Activated T-helper 1 cell treated with anti-CD3 and anti-CD28 coated beads, Interleukin-12 subunit alpha, Interleukin-12 subunit beta, Interleukin-2, Interleukin-4 antibody, amounts not matched to agents 30 ng/mL and 10 ng/mL and 1 ng/mL, durations not matched to agents 14 hours and 24 hours and 36 hours (primary cell): ENCODE measurements at places on chromosomes 11 and 22.

DNA sequence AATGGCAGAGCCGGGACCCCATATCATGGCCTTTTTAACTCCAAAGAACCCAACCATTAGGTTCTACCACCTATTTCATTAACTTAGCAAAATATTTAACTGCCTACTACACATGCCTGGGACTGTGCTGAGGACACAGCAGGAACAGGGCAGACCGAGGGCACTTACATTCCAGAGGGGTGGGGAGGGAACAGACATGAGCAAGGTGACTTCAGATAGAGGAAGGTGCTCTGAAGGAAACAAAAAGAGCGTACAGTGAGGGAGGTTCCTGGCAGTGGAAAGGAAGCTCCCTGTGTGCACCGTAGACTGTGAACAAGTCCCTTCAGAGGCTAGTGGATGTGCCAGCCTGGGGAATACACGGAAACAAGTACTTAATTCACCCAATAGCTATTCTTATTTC, 82.8 kb downstream of the NAT10 start:
- no peak for DNase-seq

DNA sequence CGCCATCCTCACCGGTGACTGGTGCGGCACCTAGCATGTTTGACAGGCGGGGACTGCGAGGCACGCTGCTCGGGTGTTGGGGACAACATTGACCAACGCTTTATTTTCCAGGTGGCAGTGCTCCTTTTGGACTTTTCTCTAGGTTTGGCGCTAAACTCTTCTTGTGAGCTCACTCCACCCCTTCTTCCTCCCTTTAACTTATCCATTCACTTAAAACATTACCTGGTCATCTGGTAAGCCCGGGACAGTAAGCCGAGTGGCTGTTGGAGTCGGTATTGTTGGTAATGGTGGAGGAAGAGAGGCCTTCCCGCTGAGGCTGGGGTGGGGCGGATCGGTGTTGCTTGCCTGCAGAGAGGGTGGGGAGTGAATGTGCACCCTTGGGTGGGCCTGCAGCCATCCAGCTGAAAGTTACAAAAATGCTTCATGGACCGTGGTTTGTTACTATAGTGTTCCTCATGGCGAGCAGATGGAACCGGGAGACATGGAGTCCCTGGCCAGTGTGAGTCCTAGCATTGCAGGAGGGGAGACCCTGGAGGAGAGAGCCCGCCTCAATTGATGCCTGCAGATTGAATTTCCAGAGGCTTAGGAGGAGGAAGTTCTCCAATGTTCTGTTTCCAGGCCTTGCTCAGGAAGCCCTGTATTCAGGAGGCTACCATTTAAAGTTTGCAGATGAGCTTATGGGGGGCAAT, 1.1 kb downstream of the NEAT1 start:
- DNase-seq: peak; percentile 29

DNA sequence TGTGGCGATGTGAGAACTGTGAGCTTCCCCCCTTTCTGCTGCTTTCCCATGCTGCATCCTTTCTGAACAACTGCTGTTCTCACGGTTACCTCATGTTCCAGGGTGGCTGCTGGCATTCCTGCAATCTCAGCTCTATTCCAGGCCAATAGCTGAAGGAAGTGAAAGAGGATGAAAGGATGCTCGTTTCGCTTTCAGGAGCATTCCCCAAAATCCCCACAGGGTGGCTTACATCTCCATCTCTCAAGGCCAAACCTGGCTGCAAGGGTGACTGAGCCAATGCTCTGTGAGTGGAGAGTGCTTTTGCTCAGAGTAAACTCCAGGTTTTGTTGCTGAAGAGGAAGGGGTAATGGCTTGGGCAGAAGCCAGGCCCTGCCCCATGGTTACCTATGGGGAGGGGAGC, 848.2 kb downstream of the BRD1 start:
- DNase-seq: no peak

- peak; percentile 49 for DNase-seq
Measured at GRCh38 chr22:38973289-38974169, 8.6 kb upstream of the APOBEC3B start.

- no peak for DNase-seq
Measured at GRCh38 chr11:120167659-120168058, 29.7 kb upstream of the TRIM29 start.

DNA sequence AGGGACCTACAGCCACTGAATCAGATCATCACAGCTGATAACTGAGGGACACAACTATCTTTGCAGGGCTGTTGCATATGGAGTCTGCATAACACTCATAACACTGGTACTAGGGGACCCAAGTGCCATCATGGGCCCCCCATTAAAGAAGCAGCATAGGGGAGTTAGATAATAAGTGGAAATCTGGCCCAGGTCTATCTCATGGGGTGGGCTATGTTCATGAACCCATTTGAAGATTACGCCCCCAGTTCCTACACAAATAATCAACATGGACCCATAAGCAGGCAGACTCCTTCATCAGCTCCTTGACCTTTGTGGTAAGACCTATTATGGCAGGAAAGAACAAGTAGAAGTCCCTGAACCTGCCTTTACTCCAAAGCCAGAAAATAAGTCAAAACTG, 48.8 kb downstream of the ASCL2 start:
- no peak for DNase-seq

- no peak for DNase-seq
Measured at GRCh38 chr11:28526406-28526751, 418.2 kb downstream of the METTL15 start.

GRCh38 chr22:26681395-26681821, 24.0 kb downstream of the MIAT start:
- no peak for DNase-seq

DNA sequence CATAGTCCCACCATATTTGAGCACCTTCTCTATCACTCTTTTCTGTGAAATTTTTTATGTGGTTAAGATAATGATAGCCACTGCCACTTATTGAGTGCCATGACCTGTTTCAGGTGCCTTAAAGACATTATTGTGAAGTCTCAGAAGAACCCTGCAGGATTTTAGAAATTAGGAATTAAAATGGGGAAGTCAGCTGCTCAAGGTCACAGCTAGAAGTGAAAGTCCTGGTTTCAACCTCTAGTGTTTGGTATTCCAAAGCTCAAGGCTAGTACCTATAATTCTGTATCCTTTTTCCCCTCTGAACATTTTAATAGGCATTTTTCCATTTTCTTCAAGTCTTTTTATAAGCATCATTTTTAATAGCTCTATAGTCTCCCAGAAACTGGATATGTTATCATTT, 9.0 kb upstream of the RRM1 start:
- DNase-seq: no peak

DNA sequence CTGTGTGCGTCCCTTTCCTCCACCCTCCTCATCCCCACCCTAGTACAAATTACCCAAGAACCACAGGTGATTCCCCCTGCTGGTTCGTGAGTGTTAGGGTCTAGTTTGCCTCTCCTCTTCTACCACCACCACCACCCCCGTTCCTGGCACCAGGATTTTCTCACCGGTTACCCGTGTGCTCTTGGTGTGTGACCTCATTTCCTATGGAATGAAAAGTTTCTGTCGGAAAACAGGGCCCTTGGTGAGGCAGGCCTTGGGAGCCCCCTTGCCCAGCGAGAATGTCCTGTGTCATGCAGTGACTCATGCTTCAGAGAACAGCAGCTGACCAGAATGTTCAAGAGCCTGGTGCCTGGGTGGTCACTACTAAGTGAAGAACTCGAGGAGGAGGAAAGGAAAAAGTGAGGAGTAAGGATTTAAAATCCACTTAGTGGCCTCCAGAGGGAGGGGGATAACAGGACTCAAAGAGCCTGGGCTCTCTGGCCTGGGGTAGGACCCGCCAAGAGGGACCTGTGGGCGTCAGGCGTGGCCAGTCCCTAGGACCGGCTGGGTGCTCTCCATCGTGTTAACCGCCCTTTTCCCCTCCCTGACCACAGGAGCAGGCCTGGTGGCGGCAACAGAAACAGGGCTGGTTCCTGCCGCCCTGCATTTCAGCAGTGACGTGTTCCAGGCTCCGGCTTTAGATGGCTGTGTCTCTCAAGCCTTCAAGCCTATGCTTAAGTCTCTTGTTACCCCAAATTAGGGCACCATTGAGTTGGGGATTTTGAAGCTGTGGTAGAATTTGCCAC, 30.2 kb downstream of the C22orf31 start:
- DNase-seq: no peak

DNA sequence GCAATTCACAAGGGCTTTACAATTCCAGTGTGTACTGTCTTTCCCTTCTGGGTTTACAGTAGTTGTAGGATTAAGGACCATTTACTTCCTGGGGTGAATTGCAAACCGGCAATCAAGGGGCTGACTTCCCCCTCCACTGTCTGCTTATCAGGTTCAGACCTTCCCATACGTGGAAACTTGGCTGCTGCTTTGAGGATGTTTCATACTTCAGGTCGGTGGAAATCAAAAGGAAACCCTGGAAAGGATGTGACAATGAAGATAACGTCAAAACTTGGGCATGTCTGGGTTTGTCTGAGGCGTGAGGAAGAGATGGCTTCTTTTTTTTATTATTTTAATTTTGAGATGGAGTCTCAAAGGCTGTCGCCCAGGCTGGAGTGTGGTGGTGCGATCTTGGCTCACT, 2.1 kb upstream of the RTCB start:
- no peak for DNase-seq

DNA sequence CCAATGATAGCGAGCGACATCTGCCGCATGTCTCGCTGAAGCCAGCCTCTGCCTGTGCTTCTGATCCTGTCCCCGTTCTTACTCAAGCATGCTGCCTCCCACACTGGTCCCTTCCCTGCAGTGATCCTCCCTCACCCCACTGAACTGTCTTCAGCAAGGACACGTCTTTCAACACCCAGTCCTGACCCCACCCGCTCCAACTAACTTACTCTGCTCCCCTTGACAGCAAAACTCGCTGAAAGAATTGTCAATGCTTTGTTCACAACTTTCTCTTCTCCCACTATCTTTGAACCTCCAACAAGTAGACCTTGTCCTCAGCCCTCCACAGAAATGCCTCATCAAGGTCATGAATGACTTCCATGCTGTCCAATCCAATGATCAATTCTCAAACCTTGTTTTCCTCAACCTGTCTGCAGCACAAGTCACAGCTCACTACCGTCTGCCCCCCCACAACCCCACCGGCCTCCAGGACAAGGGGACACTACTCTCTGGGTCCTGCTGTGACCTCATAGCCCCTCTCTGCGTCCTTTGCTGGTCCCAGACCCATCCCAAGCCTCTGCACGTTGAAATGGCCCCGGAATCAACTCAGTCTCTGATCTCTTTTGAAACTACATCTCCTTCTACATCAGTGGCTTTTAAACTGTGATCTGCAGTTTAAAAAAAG, 108.0 kb downstream of the MICAL3 start:
- DNase-seq: no peak

- DNase-seq: no peak
Measured at GRCh38 chr22:29032014-29032475, 29.6 kb downstream of the C22orf31 start.

GRCh38 chr22:28977481-28977971, 84.1 kb downstream of the C22orf31 start:
- no peak for DNase-seq

DNA sequence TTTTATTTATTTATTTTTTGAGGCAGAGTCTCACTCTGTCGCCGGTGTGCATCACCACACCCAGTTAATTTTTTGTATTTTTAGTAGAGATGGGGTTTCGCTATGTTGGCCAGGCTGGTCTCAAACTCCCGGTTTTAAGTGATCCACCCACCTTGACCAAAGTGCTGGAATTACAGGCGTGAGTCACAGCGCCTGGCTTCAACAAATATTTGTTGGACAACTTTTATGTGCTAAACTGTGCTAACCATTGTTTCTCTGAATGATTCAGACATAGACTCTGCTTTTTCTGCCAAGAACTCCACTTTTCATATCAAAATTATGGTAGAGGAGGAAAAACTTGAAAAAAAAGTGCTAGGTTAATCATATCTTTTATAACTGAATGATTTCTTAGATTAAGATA, 36.3 kb downstream of the MMP7 start:
- DNase-seq: no peak

GRCh38 chr22:28773461-28773867, 969 bp downstream of the CCDC117 start:
- no peak for DNase-seq

- peak; percentile 19 for DNase-seq
Measured at GRCh38 chr11:6705905-6706535, 22.9 kb upstream of the MRPL17 start.

DNA sequence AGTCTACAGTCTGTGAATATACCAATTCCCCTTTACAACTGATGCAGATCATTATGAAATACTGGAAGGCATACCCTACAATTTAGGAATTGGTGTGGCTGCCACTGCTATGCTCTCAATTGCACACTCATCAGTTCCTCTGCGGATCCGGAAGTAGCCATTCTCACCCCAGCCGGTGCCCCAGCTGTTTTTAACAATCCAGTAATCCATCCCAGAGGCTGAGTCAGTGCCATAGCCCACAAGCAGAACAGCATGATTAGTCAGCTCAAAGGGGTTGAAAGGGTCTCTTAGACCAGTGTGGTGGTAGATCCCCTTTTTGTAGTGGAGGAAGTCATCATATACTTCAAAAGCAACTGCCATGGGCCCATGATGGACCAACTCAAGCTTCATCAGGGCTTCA, 43.6 kb downstream of the CTSC start:
- DNase-seq: no peak

- DNase-seq: no peak
Measured at GRCh38 chr11:82085493-82085892, 648.2 kb downstream of the FAM181B start.

DNA sequence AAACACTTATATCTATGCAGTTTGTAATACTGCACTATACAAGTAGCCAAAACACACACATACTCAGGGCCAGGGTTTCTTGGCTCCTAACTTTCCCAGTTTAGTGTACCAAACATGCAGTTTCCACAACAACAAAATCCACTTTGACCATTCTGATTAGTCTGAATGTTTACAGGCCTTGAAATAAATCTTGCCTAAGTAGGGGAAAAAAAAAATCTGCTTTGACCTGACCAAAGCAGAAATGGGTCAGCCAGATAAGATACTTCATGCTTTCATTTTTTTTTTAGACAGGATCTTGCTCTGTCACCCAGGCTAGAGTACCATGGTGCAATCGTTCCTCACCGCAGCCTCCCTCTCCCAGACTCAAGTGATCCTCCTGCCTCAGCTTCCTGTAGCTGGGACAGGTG, 10.1 kb downstream of the PRR14L start:
- no peak for DNase-seq

GRCh38 chr11:79049741-79050179, 391.1 kb downstream of the TENM4 start:
- no peak for DNase-seq

DNA sequence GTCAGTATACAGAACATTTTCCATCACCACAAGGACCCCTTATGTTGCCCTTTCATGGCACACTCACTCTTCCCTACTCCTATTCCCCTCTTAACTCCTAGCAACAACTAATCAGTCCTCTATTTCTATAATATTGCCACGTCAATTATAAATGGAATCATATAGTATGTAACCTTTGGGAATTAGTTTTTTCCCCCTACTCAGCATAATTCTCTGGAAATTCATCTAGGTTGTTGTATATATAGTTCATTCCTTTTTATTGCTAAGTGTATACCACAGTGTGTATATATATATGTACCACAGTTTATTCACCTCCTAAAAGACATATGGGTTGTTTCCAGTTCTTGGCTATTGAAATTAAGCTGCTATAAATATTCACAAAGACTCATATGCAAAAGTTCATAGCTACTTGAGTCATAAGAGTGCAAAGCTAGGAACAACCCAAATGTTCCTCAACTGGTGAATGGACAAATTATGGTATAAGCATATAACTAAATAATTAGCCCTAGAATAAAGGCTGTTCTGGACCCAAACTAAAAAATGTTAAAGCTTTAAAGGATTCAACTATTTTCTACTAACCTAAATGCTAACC, 41.3 kb downstream of the TUB start:
- DNase-seq: no peak
